Thoracic aorta (tissue), 2 donors: ENCODE measurements at places on chromosomes 16 and 17. TPM values are rescaled to one million over a fixed set of nuclear protein-coding genes. Genes with fewer than 3 reads are reported as not detected.

The EFCAB3 gene
- not detected for total RNA-seq

The CBFA2T3 gene
- total RNA-seq, result 6.6 TPM

The BEAN1 gene
- not detected for total RNA-seq

The UTS2R gene
- total RNA-seq, result not detected

The ELMO3 gene
- 1.4 TPM for total RNA-seq

The CCL16 gene
- total RNA-seq, result not detected

The HS3ST3A1 gene
- total RNA-seq, result 1.5 TPM

The TMC7 gene
- 0.81 TPM for total RNA-seq

The CCL22 gene
- total RNA-seq, result not detected

The CDRT15L2 gene
- not detected for total RNA-seq

The TAC4 gene
- not detected for total RNA-seq

The SOST gene
- 55.4 TPM for total RNA-seq

The CASKIN1 gene
- not detected for total RNA-seq

The YPEL3 gene
- 69.2 TPM for total RNA-seq

The SYT17 gene
- 1.8 TPM for total RNA-seq

The CCL5 gene
- 7.1 TPM for total RNA-seq

The CREBBP gene
- total RNA-seq, result 65.0 TPM

The RGS11 gene
- total RNA-seq, result 19.4 TPM

The MYH13 gene
- total RNA-seq, result not detected

The CCL23 gene
- not detected for total RNA-seq

The KRTAP2-1 gene
- not detected for total RNA-seq

The TEKT5 gene
- not detected for total RNA-seq

The ZG16B gene
- total RNA-seq, result not detected

The ABI3 gene
- total RNA-seq, result 8.9 TPM

The PRSS33 gene
- total RNA-seq, result not detected

The HES7 gene
- not detected for total RNA-seq

The OSBPL7 gene
- 15.5 TPM for total RNA-seq

The STAC2 gene
- 14.3 TPM for total RNA-seq

The KRTAP4-2 gene
- not detected for total RNA-seq

The TPSB2 gene
- 58.3 TPM for total RNA-seq

The TRIM72 gene
- not detected for total RNA-seq

The BOLA2 gene
- total RNA-seq, result 18.2 TPM

The KRTAP1-5 gene
- total RNA-seq, result not detected

The TPSG1 gene
- total RNA-seq, result 0.54 TPM

The COG4 gene
- 44.2 TPM for total RNA-seq
